ENCODE measurements at places on chromosomes 5 and 9.

- DNase-seq = no peak
Observed at GRCh38 chr5:127184851-127185250, 105.7 kb upstream of the MEGF10 start.

GRCh38 chr9:127742435-127743088, 7.5 kb upstream of the TOR2A start:
- no peak for DNase-seq

DNA sequence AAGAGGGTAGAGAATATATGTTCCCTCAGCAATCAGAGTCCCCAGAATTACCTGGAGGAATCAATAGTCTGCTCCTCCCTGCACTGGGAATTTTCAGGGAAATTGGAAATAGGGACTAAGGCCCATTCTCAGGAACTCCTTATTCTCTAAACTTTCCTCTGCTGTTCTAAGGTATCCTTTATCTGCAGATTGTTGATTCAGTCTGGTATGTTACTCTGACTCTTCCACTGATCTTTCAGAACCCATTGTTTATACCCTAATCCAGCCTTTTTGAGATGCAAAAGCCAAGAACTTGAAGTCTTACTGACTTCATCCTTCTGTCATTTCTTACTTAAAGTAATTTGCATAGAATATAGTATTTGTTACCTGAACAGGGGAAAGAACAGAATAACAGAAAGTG, 143.5 kb upstream of the PPP1R2B start:
- DNase-seq = no peak

DNA sequence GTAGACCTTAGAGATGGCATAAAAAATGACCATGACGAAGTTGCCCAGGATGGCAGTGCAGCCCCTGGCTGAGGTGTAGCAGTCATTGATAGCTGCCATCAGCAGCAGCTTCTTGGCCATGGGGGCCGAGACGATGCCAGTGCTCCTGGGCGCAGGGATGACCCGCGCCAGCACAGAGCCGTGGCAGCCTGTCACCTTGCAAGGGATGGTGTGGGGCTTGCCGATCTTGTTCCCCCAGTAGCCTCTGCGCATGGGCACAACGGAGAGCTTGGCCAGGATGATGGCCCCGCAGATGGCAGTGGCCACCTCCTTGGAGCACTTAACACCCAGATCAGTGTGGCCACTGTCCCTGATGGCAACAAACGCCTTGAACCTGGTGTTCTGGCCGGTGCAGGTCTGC, 2.1 kb upstream of the PGGT1B start:
- no peak for DNase-seq

DNA sequence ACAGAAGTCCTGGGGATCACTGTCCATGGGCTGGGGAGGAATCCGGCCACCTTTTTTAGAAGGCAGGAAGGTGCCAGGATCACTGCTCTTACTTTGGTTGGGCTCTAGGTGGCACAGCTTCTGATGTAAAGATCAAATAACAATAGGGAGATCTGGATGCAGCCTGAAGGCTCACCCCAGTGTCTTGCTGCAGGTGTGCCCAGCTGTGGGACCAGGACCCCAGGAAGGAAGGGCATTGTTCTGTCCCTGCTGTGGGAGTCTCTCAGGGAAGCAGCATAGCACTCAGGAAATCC, 69.6 kb downstream of the DAB2IP start:
- no peak for DNase-seq

DNA sequence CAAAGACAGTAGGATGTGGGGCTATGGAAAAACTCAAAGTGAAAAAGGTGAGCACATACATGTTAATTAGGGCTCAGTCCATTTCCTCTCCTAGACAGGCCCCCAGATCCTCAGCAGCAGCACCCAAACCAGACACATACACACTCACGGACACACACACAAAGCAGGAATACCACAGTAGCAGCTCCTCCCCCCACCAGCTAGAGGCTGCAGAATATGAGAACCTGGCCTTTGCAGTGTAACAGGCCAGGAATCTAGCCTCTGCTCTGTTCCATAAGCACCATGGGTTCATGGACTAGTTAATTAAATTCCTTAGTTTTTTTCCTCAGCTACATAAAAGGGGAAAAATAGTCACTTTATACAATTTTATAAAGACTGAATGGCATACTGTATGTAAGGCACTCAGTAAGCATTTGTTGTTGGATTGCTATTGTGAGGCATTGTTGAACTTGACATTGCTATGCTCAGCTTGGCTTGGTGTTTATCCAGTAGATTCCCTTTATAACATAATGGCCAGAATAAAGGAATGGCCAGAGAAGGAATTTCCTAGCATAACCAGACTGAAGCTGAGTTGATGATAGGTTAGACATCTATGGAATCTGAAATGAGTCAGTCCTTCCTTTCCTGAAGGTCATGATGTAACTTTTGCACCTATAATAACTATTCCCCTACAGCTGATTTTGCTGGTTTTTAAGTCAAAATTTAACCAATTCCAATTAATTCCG, 186.8 kb downstream of the SEMA5A start:
- no peak for DNase-seq

GRCh38 chr5:99102073-99102697, 173.4 kb upstream of the CHD1 start:
- no peak for DNase-seq

DNA sequence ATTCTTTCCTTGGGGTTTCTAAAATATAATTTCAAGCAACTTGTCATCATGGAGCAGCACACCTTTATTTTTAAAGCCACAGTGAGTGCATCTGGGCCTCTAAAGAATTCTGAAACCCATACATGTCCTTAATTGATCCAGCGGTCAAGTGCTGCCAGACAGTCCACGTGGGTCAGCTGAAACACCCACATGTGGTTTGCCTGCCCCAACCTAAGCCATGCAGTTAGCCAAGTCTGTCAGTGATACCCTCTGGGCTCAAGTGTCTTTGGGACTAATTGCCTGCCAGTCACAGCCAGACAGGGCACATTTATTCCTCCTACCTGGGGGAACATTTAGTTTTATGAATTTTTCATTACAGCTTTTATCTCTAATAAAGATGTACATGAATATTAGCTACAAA, 291.4 kb upstream of the SLC30A5 start:
- no peak for DNase-seq

GRCh38 chr9:21933865-21934264, 60.3 kb downstream of the CDKN2A start:
- no peak for DNase-seq

DNA sequence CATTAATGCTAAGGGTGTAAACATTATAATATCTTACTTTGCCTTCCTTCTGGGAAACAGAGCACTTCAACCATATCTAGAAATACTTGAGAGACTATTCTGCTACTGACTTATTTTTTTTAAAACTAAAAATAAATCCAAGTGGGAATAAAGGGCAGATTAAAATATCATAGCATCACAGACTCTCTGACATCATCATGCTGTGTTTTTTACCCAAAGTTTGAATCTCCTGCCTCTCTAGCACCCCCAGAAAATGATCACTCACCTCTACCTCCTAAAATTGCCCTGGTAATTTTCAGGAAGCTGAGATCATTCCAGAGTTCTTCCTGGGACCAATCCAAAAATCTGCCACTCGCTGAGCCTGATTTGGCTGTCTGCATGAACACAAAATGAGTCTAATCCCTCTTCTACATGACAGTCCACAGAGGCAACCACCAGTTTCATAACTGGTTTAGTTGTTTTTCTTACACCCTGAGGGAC, 813.8 kb upstream of the DMAC1 start:
- no peak for DNase-seq

- DNase-seq = no peak
Observed at GRCh38 chr9:129557192-129558036, 63.5 kb downstream of the C9orf50 start.

- DNase-seq = no peak
Observed at GRCh38 chr5:118279540-118280294, 708.6 kb downstream of the DTWD2 start.

DNA sequence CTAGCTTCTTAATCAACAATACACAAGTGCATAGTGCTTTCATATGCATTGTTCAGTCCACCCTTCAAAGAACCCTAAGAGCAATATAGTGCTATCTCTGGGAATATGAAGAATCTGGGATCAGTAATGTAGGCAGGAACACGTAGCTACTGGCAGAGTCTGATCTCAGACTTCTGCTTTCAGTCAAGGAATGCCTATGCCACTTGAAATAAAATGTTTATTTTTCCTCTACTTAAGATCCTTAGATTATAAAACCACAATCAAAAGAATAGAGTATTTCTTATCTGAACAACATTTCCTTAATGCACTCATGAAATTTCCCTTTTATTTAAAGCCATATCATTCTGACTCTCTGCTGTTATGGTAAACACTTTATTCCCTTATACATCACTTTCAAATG, 1407.8 kb upstream of the C9orf72 start:
- no peak for DNase-seq

DNA sequence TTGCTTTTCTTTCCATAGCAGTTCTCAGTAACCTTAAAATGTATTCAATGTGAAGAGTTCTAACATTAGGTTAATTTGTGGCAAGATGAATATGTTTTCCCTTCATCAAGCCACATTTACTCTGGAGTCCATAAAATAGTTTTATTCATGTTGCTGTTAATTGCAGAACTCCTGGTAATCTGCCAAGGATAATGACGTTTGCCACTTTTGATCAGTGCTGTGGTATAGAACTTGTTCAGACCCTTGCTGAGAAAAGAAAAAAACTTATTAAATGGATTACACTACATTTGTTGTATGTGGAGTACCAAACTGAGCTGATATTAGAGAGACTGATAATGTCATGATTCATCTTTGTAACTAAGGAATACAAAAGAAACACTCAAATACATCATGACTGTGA, 212.4 kb upstream of the DMAC1 start:
- DNase-seq = no peak

GRCh38 chr9:89445801-89446251, 52.1 kb downstream of the SEMA4D start:
- no peak for DNase-seq

- DNase-seq = no peak
Observed at GRCh38 chr5:167710444-167711073, 580.9 kb upstream of the WWC1 start.

GRCh38 chr5:146852089-146852488, 26.5 kb downstream of the PPP2R2B start:
- no peak for DNase-seq

GRCh38 chr5:169695025-169695625, 58.0 kb downstream of the DOCK2 start:
- DNase-seq = no peak

DNA sequence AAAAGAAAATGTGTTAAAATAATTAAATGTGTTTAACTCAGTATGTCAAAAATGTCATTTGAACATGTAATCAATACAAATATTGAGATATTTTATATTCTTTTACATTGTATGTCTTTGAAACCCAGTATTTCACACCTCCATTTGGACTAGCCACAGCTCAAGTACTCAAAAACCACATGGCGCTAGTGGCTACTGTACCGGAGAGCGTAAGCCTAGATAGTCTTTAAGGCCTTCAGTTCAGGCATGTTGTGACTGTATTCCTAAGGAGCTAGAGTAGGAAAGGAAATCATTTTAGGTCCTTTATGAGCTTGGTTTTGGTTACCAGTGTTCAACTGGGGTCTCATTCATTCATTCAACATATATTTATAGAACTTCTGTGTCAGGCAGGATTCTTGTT, 12.8 kb downstream of the FBXW2 start:
- DNase-seq = no peak

- DNase-seq = no peak
Observed at GRCh38 chr5:176776916-176777315, 33.4 kb upstream of the UNC5A start.

- DNase-seq = no peak
Observed at GRCh38 chr9:126114850-126115460, 211.7 kb upstream of the MVB12B start.

GRCh38 chr5:135196483-135196882, 162.5 kb upstream of the PITX1 start:
- no peak for DNase-seq

DNA sequence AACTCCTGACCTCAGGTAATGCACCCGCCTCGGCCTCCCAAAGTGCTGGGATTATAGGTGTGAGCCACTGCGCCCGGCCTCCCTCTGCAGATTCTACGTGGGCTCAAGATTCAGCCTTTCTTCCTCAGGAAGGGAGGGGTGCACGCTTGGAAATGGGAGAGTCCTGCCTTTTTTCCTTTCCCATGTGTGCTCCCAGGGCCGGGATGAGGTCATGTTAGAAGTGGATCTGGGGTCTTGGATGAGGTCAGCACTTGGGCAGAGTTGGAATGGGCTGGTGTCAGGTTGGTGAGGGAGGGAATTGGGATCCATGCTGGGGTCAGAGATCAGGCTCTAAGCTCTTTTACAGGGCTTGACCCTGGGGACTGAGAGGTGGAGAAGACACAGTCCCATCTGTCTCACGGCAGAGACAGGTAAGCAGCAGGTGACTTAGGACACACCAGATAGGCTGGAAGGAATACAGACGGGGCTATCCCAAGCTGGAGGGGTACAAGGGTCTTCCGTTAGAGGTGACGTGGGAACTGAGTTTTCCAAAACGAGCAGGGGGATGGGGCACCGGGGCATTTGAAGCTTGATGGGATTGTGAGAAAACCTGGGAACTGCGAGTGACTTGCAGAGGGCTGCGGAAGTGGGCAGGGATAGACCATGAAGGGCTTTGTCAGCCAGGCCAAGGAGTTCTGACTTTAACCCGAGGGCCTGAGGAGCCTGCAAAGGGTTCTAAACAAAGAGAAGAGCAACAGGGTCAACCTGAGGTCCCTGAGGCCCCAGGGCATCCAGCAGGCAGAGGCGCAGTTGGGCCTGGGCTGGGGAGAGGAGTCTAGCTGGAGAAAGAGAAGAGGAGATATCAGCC, 1.8 kb upstream of the AQP7 start:
- DNase-seq = no peak

GRCh38 chr5:178440181-178440580, 150.0 kb downstream of the COL23A1 start:
- DNase-seq = no peak

- DNase-seq = no peak
Observed at GRCh38 chr5:157485811-157486210, 25.8 kb downstream of the NIPAL4 start.

GRCh38 chr9:74503666-74504065, 6.5 kb downstream of the RORB start:
- DNase-seq = no peak

GRCh38 chr9:113343732-113344231, 3.7 kb upstream of the WDR31 start:
- no peak for DNase-seq

GRCh38 chr9:136921718-136922117, 22.8 kb downstream of the FBXW5 start:
- no peak for DNase-seq

- no peak for DNase-seq
Observed at GRCh38 chr5:32303755-32304120, 9.0 kb downstream of the MTMR12 start.

Data from activated T-cell treated with anti-CD3 and anti-CD28 coated beads, Interleukin-2, amount 50 U/mL, for 1 hour (primary cell).